ENCODE measurements at places on chromosomes 5 and 9.

GRCh38 chr5:128749136-128749898 is 211.3 kb upstream of the FBN2 start:
- no peak for DNase-seq

- DNase-seq, result no peak
Measured at GRCh38 chr5:63439537-63439936, 522.7 kb downstream of the HTR1A start.

- no peak for DNase-seq
Measured at GRCh38 chr5:159878988-159879471, 37.3 kb upstream of the ADRA1B start.

- DNase-seq, result no peak
Measured at GRCh38 chr5:56128113-56128512, 105.0 kb downstream of the ANKRD55 start.

- DNase-seq, result peak; percentile 68
Measured at GRCh38 chr9:125189011-125189360, 617 bp downstream of the PPP6C start.

DNA sequence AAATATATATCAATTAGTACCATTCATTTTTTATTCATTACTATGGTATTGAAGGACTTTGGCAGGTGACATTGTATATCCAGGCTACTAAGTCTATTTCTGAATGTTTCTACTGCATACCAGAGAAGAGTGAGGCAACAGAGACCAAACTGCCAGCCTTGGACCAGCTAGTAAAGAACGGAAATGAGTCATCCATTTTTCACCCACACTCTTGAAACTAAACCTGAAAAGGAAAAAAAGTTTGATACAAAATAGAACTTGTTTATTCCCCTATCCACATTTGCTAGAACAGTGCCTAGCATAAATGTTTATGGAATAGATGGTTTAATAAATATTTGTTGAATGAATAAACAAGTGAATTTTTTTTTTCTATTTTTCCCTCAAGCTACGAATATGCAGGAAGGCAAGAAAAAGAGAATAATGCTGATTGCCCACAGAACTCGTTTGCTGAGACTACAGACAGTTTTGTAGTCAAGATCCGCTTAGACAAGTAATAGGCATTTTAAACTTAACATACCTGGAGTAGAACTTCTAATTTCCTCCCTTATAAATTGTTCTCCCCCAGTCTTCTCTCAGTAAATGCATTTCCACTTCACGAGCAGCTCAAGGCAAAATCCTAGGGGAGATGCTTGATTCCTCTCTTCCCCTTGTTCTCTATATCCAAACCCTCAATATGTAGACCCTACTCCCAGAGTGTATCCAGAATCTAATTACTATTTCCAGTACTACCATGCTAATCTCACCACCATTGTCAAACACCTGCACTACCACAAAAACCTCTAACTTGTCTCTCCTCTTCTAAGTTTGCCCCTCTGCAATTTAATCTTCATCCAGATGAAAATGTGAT is 146.2 kb upstream of the RASA1 start:
- no peak for DNase-seq

- peak; percentile 64 for DNase-seq
Measured at GRCh38 chr5:94524841-94525697, 93.3 kb downstream of the KIAA0825 start.

DNA sequence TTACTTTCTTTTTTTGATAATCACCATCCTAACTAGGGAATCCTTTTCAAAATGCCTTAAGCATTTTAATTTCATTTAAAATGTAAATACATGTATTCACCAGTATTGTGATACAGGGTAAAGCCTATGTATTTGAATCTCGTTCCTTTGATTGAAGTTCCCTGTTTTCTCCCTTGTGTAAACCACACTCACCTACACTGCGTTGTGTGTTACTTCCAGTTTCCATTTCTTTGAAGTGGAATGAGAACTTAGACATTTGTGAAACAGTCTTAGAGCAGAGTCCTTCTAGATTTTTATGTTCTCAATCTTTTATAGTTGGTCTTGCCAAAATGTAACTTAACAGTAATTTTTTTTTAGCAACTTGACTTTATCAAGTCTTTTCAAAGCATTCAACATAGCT is 101.4 kb downstream of the ZNF462 start:
- DNase-seq, result no peak

GRCh38 chr9:131891598-131891997 is 151.7 kb upstream of the RAPGEF1 start:
- no peak for DNase-seq

- DNase-seq, result no peak
Measured at GRCh38 chr5:79151942-79152671, 40.5 kb downstream of the BHMT start.

DNA sequence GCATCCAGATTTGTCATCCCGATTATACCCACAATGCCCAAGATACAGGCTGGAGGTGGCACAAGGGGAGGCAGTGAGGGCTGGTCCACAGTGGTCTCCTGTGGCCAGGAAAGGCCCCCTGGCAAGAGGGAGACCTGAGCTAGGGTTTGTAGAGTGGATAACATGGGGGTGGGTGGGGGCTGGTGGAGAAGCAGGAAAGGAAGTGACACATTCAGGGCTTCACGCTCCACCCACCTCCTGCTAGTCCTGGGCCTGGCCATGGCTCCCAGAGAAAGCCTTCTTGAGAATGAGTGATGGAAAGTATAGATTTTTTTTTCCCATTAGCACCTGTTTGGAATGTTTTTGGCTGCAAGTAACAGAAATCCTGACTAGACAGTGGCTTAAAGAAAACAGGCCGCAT is 81.3 kb downstream of the ANKRD33B start:
- DNase-seq, result peak; percentile 59

DNA sequence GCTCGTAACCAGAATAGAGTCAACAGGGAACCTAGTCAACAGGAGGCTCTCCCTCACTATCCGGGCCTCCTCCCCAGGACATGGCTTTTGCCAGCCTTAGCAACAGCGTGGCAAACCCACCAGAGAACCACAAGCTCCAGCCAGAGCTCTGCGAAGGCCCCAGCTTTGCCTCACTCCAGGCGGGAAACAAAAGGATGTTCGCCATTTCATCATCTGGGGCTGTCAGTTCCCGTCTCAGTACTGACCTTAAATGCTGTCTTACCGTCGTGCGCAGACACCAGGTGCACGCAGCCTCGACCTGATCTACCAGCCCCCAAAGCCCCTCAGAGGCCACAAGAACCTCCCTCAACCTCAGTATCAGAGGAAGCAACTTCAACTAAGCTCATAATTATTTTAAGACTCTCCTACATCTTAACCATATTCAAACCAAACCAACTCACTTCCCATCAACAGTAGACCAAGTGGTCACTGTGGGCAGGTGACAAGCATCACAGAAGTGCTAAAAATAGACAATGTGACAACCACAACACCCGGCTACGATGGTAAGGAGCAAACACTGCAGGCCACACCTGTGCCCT is 71.4 kb downstream of the SEMA4D start:
- DNase-seq, result peak; percentile 87

GRCh38 chr5:35608881-35609779 is 8.5 kb upstream of the SPEF2 start:
- DNase-seq, result no peak

DNA sequence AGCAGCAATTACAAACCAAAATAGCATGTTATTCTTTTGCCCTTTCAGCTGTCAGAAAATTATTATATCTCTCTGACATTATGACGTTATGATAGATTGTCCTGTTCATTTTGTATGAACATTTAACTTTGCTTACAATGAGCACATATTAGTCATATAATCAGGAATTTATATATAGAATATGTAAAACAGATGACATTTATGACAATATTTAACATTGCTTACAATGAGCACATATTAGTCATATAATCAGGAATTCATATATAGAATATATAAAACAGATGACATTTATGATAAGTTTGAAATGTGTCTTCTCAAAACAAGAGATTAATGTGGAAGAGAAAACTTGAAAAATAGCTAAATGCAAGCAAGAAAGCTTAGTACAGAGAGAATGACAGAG is 1180.2 kb downstream of the CDH12 start:
- DNase-seq, result no peak

DNA sequence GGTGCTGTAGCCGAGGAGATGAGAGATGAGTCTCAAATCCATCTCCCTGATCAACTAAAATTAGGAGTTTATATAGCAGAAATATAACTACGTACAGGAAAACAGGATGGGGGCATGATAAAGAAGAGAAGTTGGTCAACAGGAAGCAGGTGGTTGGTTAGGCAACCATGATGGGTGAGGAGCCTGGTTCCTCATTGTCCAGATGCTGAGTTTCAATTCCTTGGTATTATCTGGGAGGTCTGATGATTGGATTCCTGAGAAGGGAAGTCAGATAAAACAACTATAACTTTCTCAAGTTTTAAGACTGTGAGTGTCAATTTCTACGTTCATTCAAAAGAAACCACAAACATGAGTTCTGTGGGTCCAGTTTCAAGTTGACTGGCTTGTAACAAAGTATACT is 323.9 kb downstream of the MTRR start:
- DNase-seq, result no peak

DNA sequence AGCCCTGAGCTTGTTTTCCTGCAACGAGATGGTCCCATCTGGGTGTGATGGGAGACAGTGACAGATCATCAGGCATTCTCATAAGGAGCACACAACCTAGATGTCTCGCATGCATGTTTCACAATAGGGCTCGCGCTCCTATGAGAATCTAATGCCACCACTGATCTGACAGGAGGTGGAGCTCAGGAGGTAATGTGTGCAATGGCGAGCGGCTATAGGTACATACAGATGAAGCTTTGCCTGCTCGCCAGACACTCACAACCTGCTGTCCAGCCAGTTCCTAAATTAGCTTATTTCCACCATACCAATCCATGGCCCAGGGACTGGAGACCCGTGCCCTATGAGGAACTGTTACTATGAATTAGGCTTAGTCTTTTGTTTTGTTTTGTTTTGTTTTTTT is 55.3 kb upstream of the SLC30A5 start:
- DNase-seq, result no peak
